ENCODE measurements at places on chromosomes 7 and 10. TPM values are rescaled to one million over a fixed set of nuclear protein-coding genes. Genes with fewer than 3 reads are reported as not detected.

COL17A1 gene
- 0.84 TPM for total RNA-seq

LMOD2 gene
- not detected for total RNA-seq

TRIM73 gene
- total RNA-seq: 0.60 TPM

RAB18 gene
- total RNA-seq: 44.4 TPM

LRRC18 gene
- total RNA-seq: not detected

FAM131B gene
- 0.51 TPM for total RNA-seq

TSPAN33 gene
- 0.19 TPM for total RNA-seq

ADAM22 gene
- total RNA-seq: 2.0 TPM

CNTNAP2 gene
- not detected for total RNA-seq

RNF148 gene
- total RNA-seq: 2.6 TPM

OIT3 gene
- total RNA-seq: 0.34 TPM

CTAGE4 gene
- total RNA-seq: not detected

PRLHR gene
- not detected for total RNA-seq

LIPN gene
- total RNA-seq: not detected

MORN4 gene
- 3.6 TPM for total RNA-seq

CD36 gene
- 171 TPM for total RNA-seq

KCNIP2 gene
- total RNA-seq: not detected

GTF2IRD2 gene
- 4.8 TPM for total RNA-seq

SUN3 gene
- total RNA-seq: not detected

FAM237B gene
- not detected for total RNA-seq

SPAM1 gene
- total RNA-seq: not detected

SFTPA1 gene
- total RNA-seq: not detected

SMKR1 gene
- 0.09 TPM for total RNA-seq

DNMBP gene
- 46.6 TPM for total RNA-seq

EIF5AL1 gene
- total RNA-seq: 0.51 TPM

CRHR2 gene
- total RNA-seq: not detected

TRPV5 gene
- total RNA-seq: not detected

TFEC gene
- 2.0 TPM for total RNA-seq

FOXI2 gene
- not detected for total RNA-seq

SPDYE3 gene
- not detected for total RNA-seq

CASP2 gene
- 12.8 TPM for total RNA-seq

UNCX gene
- total RNA-seq: not detected

CCDC3 gene
- total RNA-seq: 1.4 TPM

GPR15LG gene
- total RNA-seq: not detected

CYP3A4 gene
- total RNA-seq: not detected

ENKUR gene
- total RNA-seq: 0.17 TPM

HABP2 gene
- 0.19 TPM for total RNA-seq

PARP12 gene
- total RNA-seq: 107 TPM

STOX1 gene
- 0.34 TPM for total RNA-seq

CPN1 gene
- total RNA-seq: not detected

LIPM gene
- total RNA-seq: not detected

DLG5 gene
- total RNA-seq: 7.8 TPM

FOXP2 gene
- total RNA-seq: 11.4 TPM

MET gene
- total RNA-seq: 66.4 TPM

UFSP1 gene
- 2.2 TPM for total RNA-seq

SLC26A3 gene
- total RNA-seq: not detected

MYH16 gene
- not detected for total RNA-seq

CHST12 gene
- total RNA-seq: 6.8 TPM

INMT gene
- 0.05 TPM for total RNA-seq

NEBL gene
- 2.6 TPM for total RNA-seq

RHOBTB1 gene
- 45.6 TPM for total RNA-seq

SMARCD3 gene
- 0.85 TPM for total RNA-seq

LSM5 gene
- total RNA-seq: 30.2 TPM

NAT16 gene
- not detected for total RNA-seq

EPHB6 gene
- total RNA-seq: 0.09 TPM

KIF11 gene
- 8.8 TPM for total RNA-seq

SPDYE16 gene
- total RNA-seq: not detected
